ENCODE measurements at places on chromosomes 6 and 20. TPM values are rescaled to one million over a fixed set of nuclear protein-coding genes. Genes with fewer than 3 reads are reported as not detected.

The REV3L gene
- total RNA-seq, result 103 TPM

GRCh38 chr20:41619360-41620100 is 1.4 kb upstream of the CHD6 start:
- DNase-seq, result peak; percentile 24

The DPPA5 gene
- not detected for total RNA-seq

The MYB gene
- not detected for total RNA-seq

- DNase-seq, result no peak
These were observed 1.3 kb downstream of the DSTN start for GRCh38 chr20:17571153-17571527.

The IMPG1 gene
- total RNA-seq, result not detected

- peak; percentile 90 for DNase-seq
These were observed at the start of gene NRSN2 for GRCh38 chr20:346640-347316. Gene NRSN2, plus strand, starts transcription at chr20:347111. Its CDS starts 2,533 bp downstream, at chr20:349644.

DNA sequence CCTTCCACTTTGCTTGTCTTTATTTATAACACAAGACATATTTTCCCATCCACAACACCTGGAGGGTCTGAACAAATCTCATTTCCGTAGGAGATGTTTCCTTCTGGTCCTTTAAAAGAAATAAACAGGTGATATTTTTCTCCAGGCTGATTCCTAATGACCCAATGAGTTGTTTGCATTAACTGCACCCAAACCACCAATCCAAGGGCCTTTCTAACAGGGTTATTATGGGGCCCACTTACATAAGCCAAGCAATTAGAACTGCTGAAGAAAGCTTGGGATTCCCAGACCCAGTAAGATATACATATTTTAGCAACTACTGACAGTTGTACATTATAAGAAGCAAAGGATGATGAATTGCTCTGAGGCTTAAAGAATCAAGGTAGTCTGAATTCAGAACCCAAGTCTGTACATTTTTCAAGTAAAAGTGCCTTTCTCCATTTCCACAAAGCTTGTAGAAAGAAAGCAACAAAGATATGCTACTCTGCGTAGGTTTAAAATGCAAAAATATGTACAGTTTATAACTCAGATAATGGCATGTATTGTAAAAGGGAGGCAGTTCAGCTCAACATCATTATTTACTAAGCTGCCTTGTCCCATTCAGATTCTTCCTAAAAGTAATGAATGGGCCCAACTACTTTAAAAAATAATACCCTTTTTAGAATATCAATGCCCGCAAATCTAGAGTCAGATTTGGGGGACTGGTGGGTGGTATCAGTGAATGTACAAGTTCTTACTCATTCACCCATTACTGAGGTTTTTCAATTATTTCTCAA is 120.0 kb downstream of the DST start:
- DNase-seq, result no peak

The TPD52L1 gene
- total RNA-seq, result 77.1 TPM

DNA sequence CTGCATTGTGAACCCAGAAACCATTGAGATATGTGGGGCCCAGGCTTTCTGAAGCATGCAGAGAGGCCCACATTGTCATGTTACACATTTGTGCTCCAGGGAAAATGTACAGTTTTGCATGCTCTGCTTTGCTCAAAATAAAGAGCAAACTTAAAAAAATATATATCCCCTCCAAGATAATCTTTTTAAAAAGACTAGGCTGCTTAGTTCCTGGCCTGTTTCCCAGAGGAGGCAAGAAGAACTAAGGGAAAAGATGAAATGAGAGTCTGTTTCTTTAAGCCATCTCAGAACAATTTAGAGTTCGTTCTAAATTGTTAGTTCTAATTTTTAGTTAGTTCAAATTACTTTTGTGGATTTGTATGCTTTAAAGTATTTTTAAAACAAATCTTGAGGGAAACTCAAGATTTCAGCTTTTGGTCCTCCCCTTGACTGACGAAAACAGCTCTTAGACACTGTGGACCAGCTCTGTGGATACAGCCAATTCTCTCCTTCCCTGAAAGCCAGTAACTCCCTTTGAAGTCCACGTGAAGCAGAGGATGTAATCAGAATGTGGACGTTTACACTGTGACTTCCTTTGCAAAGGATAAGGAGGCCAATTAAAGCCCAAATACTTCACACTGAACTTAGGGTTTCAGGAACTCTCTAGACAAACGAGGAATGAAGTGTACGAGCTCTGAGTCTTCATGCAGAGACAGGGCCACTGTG is 84.7 kb downstream of the CD164 start:
- DNase-seq, result no peak

The LPIN3 gene
- total RNA-seq, result 8.6 TPM

DNA sequence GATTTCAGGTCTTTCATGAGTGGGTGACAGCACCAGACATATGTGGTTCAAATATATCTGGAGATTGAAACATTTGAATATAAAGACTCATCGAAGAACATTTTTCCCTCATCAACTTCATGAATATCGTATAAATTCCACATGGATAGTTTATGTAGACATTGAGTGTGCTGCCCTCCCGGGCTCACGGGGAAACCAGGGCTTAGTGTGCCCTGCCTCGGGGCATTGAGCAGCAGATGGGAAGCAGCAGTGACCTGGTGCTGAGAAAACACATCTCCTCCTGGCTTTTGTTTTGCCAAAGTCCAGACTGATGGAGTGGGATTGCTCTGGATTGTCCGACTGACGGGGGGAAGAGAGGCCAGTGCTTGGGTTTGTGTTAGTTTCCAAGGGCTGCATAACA is 17.8 kb upstream of the SLC2A12 start:
- DNase-seq, result no peak

The RAD21L1 gene
- not detected for total RNA-seq

The ZNF343 gene
- total RNA-seq, result 4.2 TPM

- DNase-seq, result no peak
These were observed 43.8 kb downstream of the TAF4 start for GRCh38 chr20:62021793-62022385.

The ANKRD6 gene
- 15.8 TPM for total RNA-seq

- DNase-seq, result no peak
These were observed 6.5 kb downstream of the OCSTAMP start for GRCh38 chr20:46543959-46544358.

- DNase-seq, result no peak
These were observed 43.3 kb downstream of the VAPB start for GRCh38 chr20:58432186-58432954.

DNA sequence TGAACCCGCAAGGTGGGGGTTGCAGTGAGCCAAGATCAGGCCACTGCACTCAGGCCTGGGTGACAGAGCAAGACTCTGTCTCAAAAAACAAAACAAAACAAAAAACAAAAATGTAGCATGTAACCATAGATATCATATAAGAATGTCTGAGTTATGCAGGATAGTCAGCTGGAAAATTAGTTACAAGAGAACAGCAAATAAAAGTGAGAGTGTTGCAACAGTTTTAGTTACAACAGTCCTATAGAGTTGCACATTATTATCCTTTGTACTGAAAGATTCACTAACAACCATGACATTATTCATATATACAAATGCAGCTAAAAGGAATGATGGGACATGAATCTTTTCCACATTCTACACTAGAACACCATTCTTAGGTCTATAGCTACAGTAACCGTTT is 16.4 kb downstream of the RNF24 start:
- no peak for DNase-seq

All from stomach (tissue), 19 donors.